SK-MEL-5 (cell line): ENCODE measurements at places on chromosomes 3 and 15.

DNA sequence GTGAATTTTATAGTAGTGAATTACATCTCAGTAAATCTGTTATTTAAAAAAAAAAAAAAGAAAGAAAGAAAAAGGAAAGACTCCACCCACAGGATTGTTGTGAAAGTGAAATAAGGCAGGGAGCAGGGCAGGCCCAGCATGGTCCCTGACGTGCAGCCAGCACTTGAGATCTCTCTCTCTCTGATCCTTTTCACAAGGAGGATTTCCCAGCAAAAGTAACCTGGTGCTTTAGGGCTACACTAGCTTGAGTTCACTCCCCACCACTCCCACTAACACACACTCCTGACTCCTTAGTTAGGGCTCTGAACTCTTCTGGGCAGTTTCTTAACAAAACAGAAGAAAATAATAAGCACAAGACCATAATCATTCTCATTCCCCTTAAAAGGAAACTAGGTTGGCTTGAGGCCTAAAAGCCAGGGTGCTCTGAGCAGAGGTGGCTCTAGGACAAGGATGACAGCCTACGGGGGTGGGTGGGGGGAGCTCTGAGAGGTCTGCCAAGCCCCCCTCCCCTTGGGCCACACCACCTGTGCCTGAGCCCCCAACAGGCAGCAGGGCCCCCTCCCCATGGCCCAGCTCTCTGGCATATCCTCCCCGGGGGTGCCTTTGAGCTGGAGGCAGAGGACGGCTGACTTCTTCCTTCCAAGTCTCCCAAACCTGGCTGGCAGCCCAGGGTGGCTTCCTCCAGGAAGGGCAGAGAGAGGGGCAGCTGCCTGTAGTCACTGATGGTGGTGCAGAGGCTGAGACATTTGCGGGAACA lies 856 bp downstream of the TMEM40 start:
- DNase-seq: no peak

GRCh38 chr15:99140590-99140989 lies 35.7 kb downstream of the SYNM start:
- no peak for DNase-seq

- no peak for DNase-seq
Measured at GRCh38 chr3:52245322-52246263, at the start of gene PPM1M. TSS of gene PPM1M (plus strand) at chr3:52245759. CDS start at chr3:52245825, 66 bp downstream.

DNA sequence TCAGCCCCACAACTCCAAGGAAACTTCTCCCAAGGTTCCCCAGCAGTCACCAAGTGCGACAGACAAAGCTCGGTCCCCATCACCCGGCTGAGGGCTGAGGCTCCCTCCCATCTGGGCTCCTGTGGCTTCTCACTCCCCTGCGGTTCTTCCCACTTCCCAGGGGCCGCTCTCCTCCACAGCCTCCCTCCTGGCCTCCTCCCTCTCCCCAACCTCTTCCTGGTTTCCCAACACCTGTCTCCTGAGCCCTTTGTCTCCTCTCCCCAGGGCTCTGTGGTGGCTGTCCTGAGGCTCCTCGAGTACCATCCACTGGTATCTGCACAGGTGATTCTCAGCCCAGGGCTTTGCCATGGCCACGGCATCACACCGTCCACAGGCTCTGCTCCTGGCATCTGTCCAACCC lies 113.2 kb upstream of the NSMCE3 start:
- no peak for DNase-seq

- DNase-seq: no peak
Measured at GRCh38 chr3:98968347-98968746, 66.9 kb upstream of the DCBLD2 start.

GRCh38 chr3:197458906-197459470 lies 96.8 kb downstream of the BDH1 start:
- DNase-seq: no peak

DNA sequence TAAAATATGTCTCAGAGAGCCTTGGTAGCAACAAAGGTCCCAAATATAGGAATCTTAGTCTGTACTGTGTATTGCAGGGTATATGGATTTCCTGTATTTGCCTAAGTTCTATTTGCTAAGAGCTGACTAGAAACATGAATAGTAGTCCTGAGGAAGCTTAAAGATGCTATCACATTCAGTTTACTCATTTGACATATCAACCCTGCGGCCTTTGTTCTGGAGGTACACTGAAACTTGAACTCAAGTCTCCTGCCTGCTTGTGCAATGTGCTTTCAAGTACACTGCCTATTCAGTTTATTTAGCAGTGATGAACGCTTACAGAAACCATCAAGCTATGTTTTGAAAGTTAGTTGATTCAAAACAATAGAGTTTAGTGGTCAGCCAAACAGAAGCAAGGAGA lies 21.1 kb downstream of the IL1RAP start:
- DNase-seq: peak; percentile 61

- no peak for DNase-seq
Measured at GRCh38 chr3:12308517-12308916, 19.6 kb downstream of the PPARG start.

DNA sequence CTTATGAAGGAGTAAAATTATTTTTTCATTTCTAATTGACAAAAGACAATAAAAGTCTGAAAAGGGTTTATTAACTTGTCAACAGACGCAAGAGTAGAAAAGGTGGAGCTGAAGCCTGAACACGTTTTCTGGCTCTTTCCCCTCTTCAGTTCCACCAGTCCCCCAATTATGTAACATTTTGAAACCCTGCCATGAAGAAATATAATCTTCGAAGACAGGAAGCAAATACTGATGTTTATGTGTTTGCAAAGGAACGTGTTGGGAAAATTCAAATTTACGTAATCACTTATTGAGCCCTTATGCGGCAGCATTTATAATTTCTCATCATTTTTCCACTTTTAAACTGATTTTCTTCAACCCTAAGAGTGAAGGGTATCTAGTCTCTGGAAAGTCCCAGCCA lies 767 bp downstream of the AP3S2 start:
- no peak for DNase-seq
